ACHN (cell line): ENCODE measurements at places on chromosomes 6 and 20.

DNA sequence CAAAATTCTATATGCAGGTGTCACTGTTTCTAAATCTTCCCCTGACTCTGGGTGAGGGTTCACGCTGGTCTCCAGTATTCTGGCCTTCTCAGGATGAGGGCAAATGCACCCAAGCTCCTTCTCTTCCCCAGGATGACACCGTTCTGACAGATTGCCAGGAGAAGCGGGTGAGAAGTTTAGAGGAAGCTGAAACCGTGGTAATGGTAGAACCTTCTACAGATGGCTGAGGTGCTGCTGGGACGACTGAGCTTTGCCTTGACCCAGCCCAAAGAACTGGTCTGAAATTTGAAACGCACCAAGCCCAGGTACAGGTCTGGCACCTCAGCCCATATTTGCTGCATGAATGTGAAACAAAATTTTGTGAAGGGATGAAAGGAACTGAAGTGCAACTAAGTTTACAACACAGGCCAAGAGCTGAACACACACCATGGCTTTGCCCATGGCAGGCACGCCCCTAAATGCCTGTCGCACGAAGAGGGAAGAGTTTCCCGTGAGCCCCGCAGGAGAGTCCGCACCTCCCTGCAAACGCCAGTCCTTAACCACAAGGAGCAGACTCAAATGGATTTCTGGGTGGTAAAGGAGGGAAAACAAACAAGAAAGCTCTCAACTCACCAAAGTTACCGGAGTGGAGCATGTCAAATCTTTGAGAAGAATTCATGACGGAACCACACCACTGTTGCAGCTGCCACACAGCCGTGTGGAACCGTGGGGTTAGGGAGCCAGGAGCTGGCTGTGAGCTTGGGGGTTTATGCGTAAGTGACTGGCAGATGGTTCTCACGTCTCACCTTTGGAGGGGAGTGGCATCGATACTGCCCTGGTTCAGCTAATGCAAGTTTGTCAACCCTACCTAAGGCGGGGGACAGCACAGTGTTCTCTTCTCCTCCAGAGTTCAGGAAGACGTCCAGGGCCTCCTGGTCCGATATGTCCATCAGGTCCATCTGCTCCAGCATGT lies 138.9 kb downstream of the DTNBP1 start:
- DNase-seq: no peak

- DNase-seq: no peak
Measured at GRCh38 chr20:58788896-58789544, 61.7 kb downstream of the GNAS-AS1 start.

DNA sequence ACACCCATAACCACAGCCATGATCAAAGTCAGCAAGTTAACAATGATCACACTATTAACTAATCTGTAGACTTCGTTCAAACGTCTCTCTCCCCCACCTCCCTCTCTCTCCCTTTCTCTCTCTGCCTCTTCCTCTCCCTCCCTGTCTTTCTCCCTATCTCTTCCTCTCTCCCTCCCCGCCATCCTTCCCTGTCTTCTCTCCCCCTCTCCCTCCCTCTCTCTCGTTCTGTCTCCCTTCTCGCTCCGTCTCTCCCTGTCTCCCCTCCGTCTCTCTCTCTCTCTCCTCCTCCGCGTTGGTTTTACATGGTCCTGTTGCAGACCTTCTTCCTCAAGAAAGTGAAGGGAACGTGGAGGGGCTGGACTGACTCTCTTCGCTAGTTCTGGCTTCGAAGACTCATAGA lies 308.9 kb upstream of the FOXQ1 start:
- DNase-seq: no peak

DNA sequence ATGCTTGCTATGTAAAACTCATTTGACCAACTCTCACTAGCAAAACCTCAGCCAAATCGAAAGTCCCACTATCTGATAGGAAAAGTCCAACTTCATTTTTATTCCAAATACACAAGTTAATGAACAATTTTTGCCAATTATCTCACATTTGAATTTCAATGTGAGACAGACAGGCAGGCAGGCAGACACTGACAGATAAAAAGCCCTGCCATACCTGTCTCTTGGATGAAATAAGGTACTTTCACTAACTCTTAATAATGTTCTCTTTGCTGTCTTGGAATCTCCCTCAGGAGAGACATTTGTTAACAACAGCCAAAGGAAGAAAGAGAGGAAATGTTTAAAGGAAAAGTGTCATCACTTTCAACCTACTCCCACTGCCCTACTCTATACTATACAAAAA lies 82.0 kb downstream of the RNGTT start:
- DNase-seq: no peak

DNA sequence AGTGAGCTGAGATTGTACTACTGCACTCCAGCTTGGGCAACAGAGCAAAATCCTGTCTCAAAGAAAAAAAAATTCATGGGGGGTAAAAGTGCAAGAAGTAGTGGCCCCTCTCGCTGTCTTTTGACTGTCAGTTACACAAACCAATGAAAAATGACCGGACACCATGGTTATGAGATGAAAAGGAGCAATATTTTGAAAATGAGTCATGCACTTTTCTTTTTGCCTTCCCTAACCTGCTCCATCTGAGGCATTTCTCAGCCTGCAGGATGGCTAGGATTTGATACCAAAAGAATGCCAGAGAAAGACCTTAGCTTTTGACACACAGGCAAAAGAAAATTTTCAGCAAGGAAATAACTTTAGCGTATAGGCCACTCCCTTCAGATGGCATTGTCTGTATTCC lies 181.7 kb upstream of the ARID1B start:
- DNase-seq: no peak

- DNase-seq: no peak
Measured at GRCh38 chr6:46903175-46903574, 18.6 kb downstream of the ADGRF5 start.

- no peak for DNase-seq
Measured at GRCh38 chr6:108039681-108040080, 34.9 kb downstream of the OSTM1 start.

- no peak for DNase-seq
Measured at GRCh38 chr20:38863024-38863851, 57.7 kb downstream of the PPP1R16B start.

GRCh38 chr20:10466325-10466724 lies 31.2 kb downstream of the SLX4IP start:
- DNase-seq: no peak

DNA sequence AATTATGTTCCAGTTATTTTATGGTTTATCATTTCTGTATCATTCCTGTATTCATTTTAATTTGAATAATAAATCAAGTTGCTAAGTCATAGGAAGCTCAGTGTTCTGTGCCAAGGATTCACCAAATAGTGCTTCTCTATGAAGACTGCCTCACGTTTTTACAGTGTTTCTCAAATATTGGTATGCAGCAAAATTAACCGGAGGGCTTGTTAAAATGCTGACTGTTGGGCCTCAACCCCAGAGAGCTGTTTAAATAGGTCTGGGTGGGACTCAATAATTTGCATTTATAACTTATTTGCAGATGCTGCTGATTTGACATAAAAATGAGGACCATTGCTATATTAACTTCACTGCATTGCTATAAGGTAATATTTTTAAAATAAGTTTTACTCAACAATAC lies 166.7 kb downstream of the TINAG start:
- DNase-seq: no peak

DNA sequence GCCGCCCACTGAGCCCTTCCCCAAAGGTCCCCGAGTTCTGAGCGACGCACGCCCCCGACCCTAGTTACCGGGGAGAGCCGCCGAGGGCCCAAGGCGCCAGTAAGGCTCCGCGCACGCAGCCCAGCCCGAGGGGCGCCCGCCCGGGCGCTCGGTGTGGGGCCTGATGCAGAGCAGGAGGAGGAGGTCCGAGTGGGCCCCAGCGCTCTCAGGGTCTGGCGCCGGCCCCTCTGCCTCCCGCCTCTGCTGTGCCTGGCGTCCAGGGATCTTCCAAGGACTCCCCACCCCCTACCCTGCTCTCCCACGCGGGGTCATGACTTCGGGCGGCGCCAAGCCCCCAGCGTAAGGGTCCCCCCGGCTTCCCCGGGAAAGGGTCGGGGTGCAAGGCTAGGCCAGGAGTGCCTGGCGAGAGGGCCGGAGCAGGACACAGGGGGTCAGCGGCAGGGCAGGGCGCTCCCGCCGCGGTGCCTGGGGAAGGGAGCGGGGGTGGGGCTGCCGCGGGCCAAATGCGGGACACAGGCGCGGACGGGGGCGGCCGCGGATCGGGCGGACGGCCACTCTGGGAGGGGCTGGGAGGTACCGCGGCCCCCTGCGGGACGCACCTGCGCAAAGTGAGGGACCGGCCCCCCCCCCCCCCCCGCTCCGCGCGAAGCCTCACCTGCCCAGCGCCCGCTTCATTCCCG lies 637 bp downstream of the ABHD12 start:
- peak; percentile 10 for DNase-seq

- no peak for DNase-seq
Measured at GRCh38 chr20:16691381-16691780, 38.4 kb upstream of the SNRPB2 start.

DNA sequence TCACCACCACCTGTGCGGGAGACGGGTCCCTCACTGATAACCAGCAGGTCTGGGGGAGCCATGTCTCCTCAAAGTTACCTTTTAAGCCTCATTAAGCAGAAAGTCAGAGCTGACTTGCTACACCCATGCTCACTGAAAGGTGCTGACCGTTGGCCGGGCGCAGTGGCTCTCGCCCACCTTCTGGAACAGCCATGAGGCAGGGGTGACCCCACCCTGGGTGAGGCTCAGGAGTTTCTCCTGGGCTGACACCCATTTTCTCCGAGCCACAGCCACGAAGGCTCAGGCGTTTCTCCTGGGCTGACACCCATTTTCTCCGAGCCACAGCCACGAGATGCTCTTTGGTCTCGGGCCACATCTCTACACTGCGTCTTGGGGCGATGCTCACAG lies 10.2 kb downstream of the BHLHE23 start:
- no peak for DNase-seq

- DNase-seq: no peak
Measured at GRCh38 chr6:136809091-136809860, 13.1 kb upstream of the PEX7 start.

GRCh38 chr6:22082218-22082617 lies 214.6 kb downstream of the PRL start:
- DNase-seq: no peak

DNA sequence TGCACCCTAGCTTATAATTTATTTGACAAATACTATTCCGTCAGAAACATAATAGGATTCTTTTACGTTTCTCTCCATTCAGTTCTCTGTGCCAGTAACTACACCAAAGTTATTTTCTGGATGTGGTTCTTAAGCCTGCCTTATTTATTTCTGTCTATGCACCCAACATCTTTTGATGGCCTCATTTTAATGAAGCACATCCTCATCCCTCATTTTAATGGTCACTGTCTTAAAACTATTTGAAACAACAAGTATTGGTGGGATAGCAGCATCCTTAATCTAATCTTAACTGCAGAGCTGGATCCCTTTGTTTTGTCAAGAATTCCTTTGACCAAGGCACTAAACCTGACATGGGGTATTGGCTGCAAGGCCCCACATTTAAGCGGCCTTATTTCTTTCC lies 11.0 kb downstream of the FAM135A start:
- DNase-seq: no peak

DNA sequence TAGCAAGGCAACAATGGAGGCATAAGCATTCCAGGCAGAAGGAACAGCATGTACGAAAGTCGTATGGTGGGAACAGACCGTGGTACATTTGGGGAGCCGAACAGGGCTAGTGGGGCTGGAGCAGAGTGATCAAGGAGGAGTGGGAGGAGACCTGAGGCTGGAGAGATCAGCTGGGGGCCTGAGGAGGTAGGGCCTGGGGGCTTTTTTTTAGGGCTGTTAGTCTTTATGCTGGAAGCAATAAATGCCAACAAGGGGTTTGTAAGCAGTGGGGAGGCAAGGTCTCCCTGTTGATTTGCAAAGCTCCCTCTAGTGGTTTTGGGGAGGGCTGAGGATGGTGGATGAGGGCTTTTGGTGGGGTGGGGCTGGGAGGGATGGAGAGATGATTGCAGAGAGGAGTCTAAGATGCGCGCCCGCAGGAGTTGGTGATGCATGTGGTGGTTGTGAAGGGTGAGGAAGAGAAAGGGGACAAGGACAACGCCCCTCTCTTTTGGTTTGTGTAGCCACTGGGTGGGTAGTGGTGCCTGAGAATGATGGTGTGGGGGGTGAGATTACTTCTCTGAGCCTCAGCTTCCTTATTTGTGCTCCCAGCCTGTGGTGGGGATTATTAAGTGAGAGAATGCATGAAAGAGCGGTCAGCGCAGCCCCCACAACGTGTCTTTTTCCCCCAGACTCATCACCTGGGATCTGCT lies 74.1 kb upstream of the TOX2 start:
- DNase-seq: peak; percentile 24

GRCh38 chr20:14470231-14470899 lies 133.0 kb upstream of the FLRT3 start:
- no peak for DNase-seq

DNA sequence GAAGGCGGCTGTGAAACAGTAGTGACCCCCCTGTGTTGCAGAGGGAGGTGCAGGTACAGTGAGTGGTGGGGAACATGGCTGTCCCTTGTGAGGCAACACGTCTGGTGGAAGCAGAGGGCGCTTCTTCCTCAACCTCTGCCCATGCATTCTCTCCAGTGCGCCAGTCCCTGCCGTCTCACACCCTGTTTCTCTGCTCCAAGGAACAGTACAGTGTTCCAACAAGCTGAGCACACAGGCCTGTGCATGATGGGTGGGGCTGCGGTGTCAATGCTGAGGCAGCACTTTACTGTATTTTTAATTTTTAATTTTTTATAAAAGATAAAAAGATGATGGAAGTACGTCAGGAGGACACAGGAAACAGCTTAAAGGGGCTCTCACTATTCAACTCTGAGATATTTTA lies 32.5 kb downstream of the CST2 start:
- DNase-seq: no peak

GRCh38 chr6:33424855-33425667 lies 5.2 kb downstream of the SYNGAP1 start:
- DNase-seq: no peak

GRCh38 chr20:23240519-23240918 lies 110.1 kb upstream of the NXT1 start:
- DNase-seq: no peak

DNA sequence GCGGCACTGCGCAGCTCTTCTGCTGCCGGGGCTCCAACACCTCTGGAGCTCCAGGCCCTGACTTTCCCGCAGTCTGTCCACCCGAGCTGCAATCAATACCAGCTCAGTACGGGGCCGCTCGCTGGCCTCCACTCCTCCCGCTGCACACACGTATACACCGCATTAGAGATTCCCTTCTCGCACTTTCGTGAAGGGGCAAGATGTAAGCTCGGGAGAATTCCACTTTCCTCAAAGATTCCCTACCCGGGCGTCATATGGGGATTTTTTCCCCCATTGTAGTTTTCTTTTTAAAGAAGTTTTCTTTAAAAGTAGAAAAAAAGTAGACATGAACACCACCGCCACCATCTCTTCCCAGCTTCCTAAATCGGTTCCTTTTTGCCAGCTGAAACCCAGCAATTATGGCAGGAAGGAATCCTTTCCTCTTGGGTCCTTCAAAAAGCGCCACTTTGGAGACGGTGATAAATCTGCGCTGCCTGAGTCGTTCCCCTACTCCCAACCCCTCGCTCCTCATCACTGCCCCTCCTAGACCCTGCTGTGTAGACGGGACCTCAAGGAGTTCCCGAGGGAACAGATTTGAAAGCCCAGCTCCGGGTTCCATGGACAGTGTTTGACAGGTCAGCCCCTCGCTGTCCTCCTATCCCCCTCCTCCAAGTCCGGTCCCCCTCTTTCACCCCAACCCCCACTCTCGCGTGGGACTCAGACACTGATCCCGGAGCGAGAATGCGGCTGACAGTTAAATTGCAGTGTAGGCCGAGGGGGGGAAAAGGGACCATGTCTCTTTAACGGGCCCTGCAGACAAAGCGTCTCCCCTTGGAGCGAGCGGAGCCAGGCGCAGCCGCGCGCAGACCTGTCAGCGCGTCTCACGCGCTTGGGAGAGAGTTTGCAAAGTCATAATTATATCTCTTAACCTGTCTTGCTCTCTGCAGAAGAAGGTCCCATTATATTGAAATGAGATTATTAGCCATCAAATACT lies 39.5 kb downstream of the NCR2 start:
- no peak for DNase-seq
